ENCODE measurements at places on chromosomes 3 and 15.

GRCh38 chr3:115943579-115943978 lies 320.3 kb downstream of the GAP43 start:
- DNase-seq, result no peak

- no peak for DNase-seq
Observed at GRCh38 chr3:53175613-53176540, 14.9 kb downstream of the PRKCD start.

- DNase-seq, result no peak
Observed at GRCh38 chr3:165544432-165544831, 292.8 kb downstream of the BCHE start.

DNA sequence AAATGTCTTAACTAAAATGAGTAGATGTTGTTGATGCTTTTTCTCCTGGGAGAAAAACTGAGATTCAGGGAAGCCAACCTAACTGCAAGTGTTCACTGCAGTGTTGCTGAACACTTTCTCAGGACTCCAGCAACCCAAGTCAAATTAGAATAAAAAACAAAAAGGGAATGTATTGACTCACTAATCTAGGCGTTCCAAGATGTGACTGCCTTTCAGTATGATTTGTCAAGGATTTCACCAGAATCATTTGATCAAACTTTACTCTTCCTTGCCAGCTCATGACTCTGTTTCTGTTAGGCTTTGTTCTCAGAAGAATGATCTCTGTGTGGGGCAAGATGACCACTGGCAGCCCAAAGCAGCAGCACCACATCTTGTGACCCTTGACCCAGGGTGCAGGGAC lies 364.0 kb downstream of the CACNA2D3 start:
- no peak for DNase-seq

DNA sequence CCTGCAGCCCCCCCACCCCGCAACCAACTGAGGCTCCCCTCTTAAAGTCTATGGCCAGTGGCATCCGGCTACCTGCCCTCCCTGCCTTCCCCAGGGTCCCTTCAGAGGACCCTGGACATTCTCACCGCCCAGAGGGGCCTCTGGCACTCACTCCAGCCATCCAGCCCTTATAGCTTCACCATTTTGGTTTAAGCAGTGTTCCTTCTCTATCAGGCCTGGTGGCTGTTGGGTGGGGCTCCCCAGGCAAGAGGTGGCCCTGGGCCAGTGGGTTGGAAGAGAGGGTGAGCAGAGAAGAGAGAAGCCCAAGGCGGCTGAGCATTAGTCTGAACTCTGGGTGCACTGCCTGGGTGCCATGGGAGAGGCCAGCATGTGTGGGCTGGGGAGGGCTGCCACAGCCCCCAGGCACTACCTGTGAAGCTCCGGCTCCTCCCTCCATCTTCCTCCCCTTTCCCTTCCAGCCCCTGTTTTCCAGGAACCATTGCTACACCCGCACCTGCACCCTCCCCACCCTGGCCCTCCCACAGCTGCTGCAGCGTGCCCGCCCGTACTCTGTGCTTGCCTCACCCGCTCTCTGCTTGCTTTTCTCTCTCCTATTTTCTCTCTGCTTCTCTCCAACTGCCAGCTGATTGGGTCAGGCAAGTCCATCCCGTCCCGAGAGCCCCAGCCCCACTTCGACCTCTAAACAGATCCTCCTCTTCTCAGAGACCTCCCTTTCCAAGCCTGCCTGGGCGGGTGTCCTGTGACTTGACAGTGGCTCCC lies 168.2 kb downstream of the TBC1D2B start:
- DNase-seq, result no peak

DNA sequence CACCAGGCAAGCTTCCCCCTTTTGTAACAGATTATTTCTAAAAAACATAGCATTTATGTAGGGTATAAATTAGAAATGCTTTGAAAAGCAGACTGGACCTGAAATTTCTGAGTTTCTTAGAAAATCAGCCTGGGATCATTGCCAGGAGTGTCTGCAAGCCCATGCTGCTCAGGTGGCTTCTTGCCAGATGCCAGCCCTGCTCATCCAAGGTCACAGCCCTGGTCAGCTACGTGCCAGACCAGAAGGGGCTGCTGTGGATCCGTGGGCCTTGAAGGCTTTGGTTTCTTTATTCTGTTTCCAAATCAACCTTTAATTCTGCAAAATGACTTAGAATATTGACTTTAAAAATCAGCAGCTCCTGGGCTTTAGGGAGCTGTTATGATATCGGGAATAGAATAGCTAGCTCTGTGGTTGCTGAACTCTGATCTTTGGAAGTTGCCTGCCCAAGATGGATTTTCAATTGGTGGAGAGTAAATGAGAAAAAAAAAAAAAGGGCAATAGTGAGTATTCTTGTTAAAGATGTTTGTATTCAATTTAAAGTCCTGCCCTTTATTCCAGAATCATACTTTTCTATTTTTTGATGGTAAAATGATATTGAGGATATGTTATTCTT lies 370.1 kb upstream of the ONECUT1 start:
- no peak for DNase-seq

- DNase-seq, result no peak
Observed at GRCh38 chr15:58147171-58147611, 9.0 kb downstream of the AQP9 start.

DNA sequence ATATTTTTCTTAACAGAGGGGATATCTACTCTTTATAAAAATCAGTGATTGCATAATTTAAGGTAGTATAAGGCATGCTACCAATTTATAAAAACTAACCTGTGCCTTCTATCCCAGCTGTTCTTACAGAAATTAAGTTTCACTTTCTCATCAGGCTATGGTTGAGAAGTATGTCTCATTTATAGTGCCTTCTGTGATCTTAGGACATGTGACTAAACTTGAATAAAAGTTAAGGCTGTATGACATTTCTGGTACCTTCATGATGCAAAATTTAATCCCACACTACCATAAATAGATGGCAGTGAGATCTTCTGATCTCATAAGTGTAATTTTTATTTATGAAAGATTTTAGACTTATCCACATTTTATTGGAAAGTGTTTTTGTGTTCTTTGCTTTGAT lies 12.6 kb downstream of the TIPARP start:
- no peak for DNase-seq

GRCh38 chr15:70474471-70475406 lies 288.6 kb downstream of the UACA start:
- DNase-seq, result peak; percentile 85

GRCh38 chr3:50279255-50280016 lies 549 bp downstream of the LSMEM2 start:
- no peak for DNase-seq

DNA sequence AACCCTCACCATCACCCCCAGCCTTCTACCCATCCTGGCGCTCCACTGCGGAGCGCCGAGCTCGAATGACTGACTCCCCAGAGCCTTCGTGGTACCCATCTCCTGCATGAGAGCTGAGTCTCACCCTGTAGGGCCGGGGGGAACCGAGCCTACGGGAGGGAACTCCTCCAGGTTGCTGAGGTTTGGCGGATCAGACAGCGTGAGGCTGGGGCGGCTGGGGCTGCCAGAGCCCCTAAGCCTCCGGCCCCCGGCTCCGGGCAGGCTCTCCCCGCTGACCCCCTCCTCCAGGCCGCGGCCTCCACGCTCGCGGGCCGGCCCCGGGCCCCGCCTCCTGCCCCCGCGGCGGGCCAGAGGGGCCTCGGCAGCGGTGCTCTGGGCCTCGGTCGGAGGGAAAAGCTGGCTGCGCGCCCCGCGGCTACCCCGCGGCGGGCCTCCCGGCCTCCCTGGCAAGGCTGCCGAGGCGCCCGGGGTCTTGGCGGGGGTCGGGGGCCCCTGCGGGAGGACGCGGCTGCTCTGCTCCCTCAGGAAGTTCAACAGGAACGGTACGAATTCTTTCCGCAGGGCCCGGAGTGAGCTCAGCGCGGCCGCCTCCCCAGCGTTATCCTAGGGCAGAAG lies 643 bp downstream of the CDAN1 start:
- DNase-seq, result no peak

- no peak for DNase-seq
Observed at GRCh38 chr3:141143517-141143916, 88.1 kb upstream of the PXYLP1 start.

DNA sequence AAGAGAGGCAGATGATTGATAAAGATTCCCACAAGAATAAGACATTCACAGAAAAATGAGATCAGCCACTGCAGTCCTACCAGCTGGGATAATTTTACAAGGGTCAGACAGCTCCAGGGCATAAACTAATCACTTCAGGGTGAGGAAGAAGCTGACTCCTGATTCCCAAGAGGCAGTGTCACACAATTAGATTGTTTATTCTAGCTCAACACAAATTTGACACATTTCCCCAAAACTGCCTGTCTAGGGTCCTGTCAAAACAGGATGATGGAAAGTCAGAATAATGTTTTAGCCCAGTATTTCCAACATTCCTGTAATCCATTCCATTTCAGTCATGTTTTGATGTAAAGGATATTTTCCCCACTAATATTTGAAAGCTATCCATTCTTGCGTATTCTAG lies 110.8 kb downstream of the TNIK start:
- DNase-seq, result no peak

DNA sequence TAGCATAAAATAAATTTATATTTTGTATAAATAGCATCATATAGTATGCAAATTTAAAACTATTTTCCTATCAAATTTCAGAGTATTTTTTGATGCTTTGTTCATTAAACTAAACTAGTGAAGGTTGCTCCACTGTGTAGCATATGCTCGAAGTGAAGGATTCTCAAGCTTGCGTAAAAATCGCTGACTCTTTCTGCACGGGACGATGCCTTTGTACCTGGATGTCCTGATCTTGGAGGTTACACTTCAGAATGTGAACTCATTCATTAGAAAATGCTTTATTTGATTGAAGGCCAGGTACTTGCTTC lies 305.0 kb downstream of the WDR72 start:
- no peak for DNase-seq

DNA sequence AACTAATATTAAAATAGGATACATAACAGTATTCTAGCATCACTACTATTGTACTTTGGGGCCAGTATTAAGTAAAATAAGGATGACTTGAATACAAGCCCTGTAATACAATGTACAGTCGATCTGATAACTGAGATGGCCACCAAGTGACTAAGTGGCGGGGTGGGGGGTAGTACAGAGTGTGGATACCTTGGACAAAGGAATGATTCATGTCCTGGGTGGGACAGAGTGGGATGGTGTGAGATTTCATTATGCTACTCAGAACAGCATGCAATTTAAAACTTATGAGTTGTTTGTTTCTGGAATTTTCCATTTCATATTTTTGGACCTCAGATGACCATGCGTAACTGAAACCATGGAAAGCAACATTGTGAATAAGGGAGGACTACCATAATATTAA lies 46.0 kb downstream of the SLC7A14 start:
- no peak for DNase-seq

- DNase-seq, result no peak
Observed at GRCh38 chr3:183731611-183732010, 34.0 kb downstream of the YEATS2 start.

- no peak for DNase-seq
Observed at GRCh38 chr3:166478356-166478755, 641.1 kb upstream of the BCHE start.

DNA sequence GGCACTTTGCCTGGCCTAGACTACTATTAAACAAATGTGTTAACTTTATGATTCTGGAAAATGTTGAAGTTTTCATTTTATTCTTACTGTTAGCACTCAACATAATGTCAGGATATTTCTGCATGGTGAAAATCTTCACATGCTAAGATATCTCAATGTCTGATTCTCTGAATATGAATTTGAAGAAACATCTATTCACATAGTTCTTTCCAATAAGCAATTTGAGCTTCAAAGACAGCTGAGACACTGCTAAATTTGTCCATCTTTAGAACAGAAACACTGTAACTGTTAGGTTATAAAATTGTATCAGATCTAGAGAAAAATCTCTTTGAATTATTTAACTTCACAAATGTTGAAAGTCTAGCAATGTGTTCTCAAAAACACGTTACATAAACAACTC lies 970.2 kb downstream of the PLOD2 start:
- no peak for DNase-seq

GRCh38 chr3:58049143-58049785 lies 41.0 kb downstream of the FLNB start:
- peak; percentile 89 for DNase-seq

All from Panc1 (cell line).